HS-27A (cell line): ENCODE measurements at places on chromosomes 16 and 17.

- no peak for DNase-seq
Measured at GRCh38 chr17:34797720-34798119, 163.5 kb downstream of the CCT6B start.

DNA sequence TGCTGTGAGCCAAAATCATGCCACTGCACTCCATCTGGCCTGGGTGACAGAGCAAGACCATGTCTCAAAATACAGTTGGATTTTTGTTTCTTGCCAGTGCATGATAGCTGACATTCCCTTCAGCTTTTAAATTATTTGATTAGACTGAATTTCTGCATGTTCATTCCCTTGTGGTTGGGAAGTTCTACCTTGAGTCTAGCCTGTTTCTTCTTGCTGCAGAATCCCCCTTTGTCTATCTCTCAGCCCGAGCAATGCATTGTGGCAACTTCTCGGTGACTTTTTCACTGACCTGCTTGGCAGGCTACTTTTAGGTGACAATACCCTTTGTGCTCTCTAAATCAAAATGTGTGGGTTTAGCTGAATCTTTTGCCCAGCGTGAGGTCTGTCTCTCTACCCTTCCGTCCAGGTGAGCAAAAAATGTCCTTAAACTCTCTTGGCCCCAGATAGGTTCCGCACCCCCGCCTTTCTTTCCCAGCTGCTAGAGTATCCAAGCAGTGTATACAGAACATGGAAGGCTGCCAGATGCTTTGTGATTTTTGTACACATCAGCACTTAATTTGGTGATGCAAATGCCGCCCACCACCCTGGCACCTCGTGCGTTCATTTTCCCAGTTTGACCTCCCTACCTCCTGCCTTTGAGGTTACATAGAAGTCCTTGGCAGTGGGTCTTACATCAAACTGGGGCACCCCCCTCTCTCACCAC lies 130.2 kb downstream of the ABCC6 start:
- no peak for DNase-seq

DNA sequence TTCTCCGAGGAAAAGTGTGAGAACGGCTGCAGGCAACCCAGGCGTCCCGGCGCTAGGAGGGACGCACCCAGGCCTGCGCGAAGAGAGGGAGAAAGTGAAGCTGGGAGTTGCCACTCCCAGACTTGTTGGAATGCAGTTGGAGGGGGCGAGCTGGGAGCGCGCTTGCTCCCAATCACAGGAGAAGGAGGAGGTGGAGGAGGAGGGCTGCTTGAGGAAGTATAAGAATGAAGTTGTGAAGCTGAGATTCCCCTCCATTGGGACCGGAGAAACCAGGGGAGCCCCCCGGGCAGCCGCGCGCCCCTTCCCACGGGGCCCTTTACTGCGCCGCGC lies at the start of gene ERBB2:
ERBB2 (plus strand) TSS at position 247 of the 330 bp plus-strand sequence. CDS start 175 bp downstream, outside the sequence.
- DNase-seq, result peak; percentile 35

DNA sequence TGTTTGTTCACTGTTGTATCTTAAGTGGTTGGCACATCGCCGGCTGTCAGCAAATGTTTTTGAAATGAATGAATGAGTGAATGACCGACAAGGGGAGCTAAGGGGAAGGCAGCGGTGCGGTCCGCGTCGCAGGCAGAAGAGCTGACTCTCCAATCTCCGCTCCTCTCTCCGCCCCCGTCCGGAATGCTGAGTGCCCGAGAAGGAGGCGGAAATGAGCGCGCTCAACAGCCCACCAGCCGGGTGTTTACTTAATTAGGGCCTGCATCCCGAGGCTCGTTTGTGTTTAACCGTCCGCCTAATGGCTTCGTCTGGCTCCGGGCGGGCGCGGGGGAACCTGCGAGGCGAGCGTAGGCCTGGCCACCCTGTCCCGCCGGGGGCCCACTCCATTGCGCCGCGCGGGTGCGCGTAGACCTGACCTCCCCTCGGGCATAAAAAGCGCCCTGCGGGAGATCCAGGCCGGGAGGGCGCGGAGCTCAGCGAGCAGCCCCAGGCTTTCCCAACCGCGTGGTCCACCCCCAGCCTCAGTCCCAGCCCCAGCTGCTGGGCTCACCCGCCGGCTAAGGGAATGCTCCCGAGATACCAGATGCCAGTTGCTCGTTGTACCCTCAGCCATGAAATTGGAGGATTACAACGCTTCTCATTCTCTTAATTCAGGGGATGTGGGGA lies 2.5 kb upstream of the CDH3 start:
- no peak for DNase-seq
